NCI-H2081 (cell line): ENCODE measurements at places on chromosomes 7 and 10.

GRCh38 chr7:84112771-84113170 is 81.8 kb downstream of the SEMA3A start:
- DNase-seq = peak; percentile 38

- DNase-seq = no peak
Measured at GRCh38 chr10:124155781-124156435, 62.5 kb upstream of the CHST15 start.

- peak; percentile 71 for DNase-seq
Measured at GRCh38 chr7:105389088-105389650, 448 bp upstream of the SRPK2 start.

GRCh38 chr10:110056822-110057221 is 49.0 kb downstream of the ADD3 start:
- DNase-seq = no peak

DNA sequence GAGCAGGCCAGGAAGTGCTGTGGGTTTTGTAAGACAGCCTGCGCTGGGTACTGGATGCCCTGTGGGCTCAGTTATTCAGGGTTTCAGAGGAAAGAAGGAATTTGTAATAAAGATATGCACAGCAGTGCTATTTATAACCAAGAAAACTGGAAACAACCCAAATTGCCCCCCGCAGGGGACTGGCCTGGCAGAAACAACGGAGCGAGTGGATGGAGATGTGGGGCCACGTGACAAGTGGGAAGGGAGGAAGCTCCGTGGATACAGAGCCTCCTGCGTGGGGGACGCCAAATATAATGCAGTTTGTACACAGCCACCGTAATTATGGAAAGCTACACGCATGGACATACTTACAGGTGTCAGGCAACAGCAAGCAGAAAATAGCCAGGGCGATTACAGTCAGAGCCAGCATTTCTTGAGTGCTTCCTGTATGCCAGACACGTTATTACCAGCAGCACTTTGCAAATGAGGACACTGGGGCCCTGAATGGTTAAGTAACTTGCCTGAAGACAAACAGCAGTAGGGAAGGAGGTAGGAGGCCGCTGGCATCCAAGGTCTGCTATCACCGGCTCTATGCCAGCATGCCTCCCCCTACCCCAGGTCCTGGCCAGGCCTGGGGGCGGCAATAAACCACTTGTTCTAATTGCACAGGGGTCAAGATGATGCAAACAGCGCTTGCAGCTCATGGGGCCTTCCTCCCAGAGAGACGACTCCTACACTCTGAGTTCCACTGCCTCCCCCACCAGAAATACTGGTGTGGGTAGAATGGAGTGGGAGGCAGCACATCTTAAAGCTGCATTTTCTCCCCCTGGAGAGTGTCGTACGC is 8.7 kb upstream of the CAMK2B start:
- peak; percentile 59 for DNase-seq

- peak; percentile 77 for DNase-seq
Measured at GRCh38 chr10:13681095-13681494, 94.3 kb downstream of the PRPF18 start.

DNA sequence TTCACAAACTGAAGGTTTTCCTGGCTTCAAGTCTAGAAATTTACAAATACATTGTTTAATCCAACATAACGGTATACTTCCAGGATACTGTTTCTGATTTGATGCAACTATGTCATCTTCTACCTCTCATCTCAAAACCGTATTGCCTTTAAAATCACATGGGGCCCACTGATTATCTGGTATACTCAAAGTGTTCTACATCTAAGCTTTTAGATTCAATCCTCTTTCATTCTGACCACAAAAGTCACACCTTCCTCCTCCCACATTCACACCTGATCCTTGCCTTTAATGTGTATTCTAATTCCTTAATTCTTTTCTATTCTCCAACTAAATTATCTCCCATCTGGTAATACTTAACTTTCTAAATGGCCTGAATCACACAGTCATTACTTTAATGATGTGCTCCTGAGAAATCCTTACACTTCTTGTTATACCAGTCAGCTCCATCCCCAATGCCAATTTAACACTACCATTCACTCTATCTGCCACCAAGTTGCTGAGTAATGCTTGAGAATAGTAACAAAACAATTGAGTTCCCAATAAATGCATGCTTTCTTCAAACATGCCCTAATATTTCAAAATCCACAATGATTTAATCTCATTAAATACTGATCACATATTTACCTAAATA is 13.0 kb downstream of the ATAD1 start:
- DNase-seq = no peak

DNA sequence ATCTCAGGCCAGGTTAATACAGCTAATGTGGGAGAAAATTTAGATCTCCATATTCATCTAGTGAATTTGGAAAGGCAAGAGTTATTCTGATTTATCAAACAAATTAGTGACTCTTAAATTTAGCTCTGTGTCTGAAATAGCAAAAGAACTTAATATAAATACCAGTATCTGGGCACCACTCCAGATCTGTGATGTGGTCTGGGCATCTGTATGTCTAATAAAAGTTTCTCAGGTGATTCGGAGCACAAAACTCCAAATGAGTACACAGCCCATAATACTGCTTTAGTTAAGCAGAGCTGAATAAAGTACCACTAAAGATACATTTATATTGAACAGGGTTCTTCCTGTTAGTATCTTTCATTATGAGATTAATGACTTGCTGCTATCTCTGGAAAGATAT is 261.4 kb downstream of the BAMBI start:
- DNase-seq = no peak

- DNase-seq = no peak
Measured at GRCh38 chr7:38585572-38586354, 45.4 kb downstream of the AMPH start.

DNA sequence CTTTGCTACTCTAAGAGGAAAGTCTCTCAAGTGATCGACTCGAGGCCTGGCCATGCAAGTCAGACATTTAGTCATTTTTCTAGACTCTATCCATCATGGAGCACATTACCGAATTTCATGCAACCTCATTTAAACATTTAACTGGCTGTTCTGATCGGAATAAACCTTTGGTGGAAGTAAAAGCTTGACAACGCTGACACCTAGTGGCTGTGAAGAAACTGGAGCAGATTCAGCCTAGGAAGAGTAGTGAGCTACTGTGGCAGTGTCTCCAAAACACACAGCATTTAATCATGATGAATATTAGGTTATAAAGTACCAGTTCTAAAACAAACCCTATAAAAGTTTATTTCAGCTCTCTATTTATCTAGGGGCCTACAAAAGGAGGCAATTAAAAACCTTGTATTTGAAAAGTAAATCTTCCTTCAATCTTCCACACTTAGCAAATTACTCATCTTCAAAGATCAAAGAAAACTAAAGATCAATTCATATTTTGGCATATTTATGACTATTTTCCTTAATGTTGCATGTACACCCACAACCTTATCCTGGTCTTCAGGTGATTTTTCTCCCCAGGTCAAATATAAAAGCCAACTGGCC is 175.0 kb downstream of the CTNNA3 start:
- DNase-seq = peak; percentile 42

GRCh38 chr10:29613196-29613595 is 21.6 kb downstream of the SVIL start:
- DNase-seq = no peak

GRCh38 chr7:85883-86515 is 106.4 kb upstream of the FAM20C start:
- DNase-seq = no peak

DNA sequence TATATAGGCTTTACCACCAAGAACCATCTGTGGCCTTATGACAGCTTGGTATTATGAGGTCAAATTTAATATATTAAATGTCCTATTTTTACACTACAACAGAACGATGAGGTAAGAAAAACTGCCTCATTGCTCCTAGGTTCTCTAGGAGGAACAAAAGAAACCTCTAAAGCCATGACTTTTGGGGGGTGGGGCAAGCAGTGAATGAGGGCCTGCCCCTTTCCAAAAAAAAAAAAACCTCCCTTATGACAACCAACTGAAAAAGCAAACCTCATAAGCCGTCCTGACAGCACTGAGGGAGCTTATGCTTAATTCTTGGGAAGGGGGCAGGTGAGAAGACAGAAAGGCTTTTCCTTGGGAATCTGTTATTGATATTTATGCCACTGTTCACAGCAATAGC is 116.6 kb downstream of the KMT2E start:
- no peak for DNase-seq

DNA sequence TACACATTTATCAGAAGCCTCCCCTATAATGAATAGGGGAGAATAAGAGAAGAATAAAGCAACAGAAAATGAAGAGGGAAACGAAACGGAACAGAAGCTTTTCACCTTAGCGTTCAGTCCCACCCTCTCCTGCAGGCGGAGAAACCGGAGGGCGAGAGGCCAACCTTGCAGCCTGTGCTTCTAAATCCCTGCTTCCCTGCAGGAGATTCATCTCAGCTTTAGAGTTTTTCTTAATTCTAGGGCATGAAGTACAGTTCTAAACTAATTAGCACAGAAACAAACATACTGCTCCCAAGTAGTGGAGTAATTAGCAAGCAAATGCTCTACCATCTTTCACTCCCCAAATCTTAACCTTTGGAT is 107.2 kb downstream of the CUBN start:
- no peak for DNase-seq

- DNase-seq = no peak
Measured at GRCh38 chr10:35712486-35712885, 70.4 kb upstream of the FZD8 start.

GRCh38 chr7:7242899-7243298 is 60.6 kb downstream of the C1GALT1 start:
- no peak for DNase-seq

DNA sequence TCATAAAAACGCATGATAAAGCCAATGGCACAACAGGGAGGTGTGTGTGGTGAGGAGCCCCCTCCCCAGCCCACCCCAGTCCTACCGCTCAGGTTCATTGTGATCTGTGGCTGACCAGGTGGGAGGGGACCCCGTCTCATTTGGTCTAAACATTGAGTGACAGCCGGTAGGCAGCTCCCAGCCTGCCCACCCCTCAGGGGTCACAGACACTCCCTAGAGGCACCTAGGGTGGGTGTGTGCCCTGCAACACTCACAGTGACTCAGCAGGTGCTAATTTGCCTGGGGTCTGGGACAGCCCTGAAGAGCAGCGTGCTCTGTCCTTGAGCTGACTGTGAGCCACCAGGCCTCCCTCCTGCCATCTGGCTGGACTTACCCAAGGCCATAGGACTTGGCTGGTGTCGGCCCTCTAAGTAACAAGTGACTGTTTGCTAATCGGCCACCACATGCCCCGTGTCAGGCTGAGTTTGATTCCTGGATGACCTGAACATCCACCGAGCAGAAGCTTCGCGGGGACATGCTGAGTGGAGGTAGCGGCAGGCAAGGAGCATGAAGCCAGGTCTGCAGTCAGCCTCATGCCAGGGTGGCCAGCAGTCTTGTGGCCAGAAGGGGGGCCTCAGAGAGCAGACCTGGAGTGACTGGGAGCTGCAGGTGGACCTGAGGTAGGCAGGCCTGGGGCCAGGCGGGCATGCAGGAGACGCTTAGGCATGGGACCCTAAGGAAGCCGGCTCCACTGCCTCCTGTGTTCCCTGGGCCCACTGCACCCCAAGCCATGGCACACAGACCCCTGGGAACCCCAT is 282.3 kb upstream of the SHH start:
- DNase-seq = no peak

DNA sequence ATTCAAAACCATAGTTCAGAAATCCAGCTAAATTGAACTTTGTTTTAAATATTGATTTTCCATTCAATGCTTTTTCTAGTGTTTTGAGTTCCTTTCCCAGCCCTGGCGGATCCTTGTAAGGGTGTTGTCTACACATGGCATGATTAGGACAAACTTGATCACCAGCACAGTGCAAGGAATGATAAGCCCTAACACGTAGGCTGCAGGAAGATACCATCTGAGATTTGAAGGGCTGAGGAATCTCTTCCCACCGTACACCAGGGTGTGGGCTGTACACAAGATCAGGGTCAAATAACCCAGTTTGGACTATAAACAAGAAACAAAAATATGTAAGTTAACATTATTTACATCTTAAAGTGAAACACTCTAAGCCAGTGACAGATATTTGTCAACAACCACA is 27.4 kb downstream of the STEAP4 start:
- DNase-seq = no peak

DNA sequence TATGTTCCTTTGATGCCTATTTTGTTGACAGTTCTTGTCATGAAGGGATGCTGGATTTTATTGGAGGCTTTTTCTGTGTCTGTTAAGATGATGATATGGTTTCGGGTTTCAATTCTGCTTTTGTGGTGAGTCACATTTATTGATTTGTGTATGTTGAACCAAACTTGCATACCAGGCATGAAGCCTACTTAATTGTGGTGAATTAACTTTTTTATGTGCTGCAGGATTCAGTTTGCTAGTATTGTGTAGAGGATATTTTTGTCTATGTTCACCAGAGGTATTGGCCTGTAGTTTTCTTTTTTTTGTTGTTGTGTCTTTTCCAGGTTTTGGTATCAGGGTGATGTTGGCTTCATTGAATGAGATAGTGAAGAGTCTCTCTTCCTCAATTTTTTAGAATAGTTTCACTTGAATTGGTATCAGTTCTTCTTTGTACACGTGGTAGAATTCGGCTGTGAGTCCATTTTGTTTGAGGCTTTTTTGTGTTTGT is 345.9 kb downstream of the KIF20B start:
- DNase-seq = no peak

DNA sequence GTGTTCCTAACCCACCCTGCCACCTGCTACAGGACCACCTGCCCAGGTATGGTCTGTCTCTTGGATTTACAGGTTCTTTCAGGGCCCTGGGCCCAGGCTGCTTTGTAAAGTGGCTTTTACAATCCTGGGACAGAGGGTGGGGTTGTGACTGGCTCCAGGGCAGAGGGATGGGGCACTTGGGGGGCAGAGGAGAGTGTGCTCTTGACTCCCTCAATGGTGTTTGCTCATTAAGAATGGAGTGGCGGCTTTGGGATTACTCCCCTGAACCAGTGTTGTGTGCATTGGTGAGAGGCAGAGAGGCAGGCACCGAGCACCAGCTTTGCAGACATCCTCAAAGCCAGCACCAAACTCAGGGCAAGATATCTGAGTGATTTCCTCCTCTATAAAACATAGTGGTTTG is 43.5 kb downstream of the VWA2 start:
- no peak for DNase-seq

GRCh38 chr10:64732372-64732957 is 1211.3 kb downstream of the REEP3 start:
- no peak for DNase-seq

DNA sequence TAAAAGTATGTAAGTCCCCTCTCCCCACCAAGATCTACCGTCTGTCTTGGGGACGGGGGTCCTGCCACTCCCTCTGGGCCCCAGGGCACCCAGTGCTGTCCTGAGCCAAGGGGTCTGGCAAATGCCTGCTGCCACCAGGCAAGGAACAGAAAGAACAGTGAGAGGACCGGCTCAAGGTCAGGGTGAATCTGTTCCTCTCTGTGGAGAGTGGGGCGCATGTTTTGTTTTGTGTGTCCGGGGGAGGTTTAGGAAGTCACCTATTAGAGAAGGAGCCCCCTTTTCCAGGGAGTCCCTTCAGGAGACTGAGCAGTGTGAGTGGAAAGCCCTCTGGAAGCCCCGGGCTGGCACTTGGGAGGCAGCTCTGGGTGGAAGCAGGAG is 158.5 kb upstream of the RHEB start:
- DNase-seq = no peak

- peak; percentile 95 for DNase-seq
Measured at GRCh38 chr7:74269757-74270277, 15.6 kb upstream of the RFC2 start.

GRCh38 chr7:151139791-151140190 is 27.7 kb downstream of the GBX1 start:
- no peak for DNase-seq
